Colonic mucosa (tissue), 4 donors: ENCODE measurements at places on chromosomes 2 and 18. TPM values are rescaled to one million over a fixed set of nuclear protein-coding genes. Genes with fewer than 3 reads are reported as not detected.

DNA sequence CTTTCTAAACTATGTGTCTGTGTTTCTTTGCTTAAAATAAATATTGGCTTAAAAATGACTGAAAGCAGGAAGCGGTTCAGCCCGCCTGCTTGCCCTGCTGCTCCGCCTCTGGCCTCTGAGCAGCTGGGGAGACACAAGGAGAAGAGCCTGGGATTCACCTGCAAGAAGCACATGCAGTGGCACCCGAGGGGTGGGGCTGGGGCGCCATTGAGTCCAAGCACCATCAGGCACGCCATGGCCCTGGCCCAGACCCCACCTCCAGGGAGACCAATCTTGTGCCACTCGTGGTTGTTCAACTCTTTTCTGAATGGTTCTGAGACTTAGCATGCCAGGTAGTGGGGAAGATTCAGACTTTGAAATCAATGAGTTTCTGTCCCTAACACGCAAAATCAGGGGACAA, 495.5 kb upstream of the MYT1L start:
- no peaks in the 10 kb centered on the region for H3K27me3 ChIP-seq
- H3K27ac ChIP-seq: no peak overlapping the region
- DNase-seq: peak; percentile 15
- no peaks in the 10 kb centered on the region for H3K36me3 ChIP-seq

GRCh38 chr2:74921236-74921736, 37.2 kb upstream of the POLE4 start:
- no peak overlapping the region for H3K27ac ChIP-seq
- H3K4me3 ChIP-seq: no peak overlapping the region
- no peaks in the 10 kb centered on the region for H3K27me3 ChIP-seq
- no peaks in the 10 kb centered on the region for H3K36me3 ChIP-seq
- no peak for DNase-seq
- no peaks in the 10 kb centered on the region for H3K4me1 ChIP-seq

GRCh38 chr2:9498210-9498609, 23.9 kb downstream of the IAH1 start:
- H3K4me1 ChIP-seq: no peaks in the 10 kb centered on the region
- no peak overlapping the region for H3K4me3 ChIP-seq

DNA sequence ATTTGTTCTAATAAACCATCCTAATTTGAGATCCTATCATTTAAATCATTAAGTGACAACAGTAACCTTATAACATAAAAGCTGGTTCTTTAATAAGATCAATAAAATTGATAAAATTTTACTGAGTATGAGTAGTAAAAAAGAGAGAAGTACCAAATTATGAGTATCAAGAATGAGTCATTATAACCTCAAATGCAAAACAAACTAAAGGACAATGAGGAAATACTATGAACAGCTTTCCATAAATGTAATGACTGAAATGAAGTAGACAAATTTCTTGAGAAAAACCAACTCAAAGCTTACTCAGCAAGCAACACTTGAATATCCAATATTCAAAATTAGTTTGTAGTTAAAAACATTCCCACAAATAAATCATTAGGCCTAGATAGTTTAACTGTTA, 433.0 kb downstream of the ZEB2 start:
- H3K27ac ChIP-seq: no peak overlapping the region
- no peak overlapping the region for H3K4me3 ChIP-seq
- DNase-seq: no peak
- H3K36me3 ChIP-seq: no peaks in the 10 kb centered on the region
- H3K27me3 ChIP-seq: no peaks in the 10 kb centered on the region

DNA sequence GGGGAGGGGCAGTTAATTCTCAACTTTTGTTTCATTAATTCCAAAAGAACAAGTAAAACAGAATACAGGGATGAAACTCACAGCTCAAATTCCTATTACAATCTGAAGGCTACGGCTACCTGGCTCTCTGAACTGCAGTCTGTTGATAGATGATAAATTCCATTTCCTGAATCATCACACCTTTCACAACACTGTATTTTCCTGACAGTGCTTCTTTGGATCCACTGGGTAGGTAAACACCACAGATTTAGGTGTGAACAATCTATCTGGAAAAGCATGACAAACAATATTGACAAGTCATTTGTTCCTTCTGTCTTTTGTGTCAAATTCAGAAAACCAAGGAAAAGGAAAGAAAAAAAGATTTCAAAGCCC, 843.2 kb downstream of the LRRTM4 start:
- no peaks in the 10 kb centered on the region for H3K4me1 ChIP-seq
- no peak for DNase-seq
- H3K36me3 ChIP-seq: no peaks in the 10 kb centered on the region
- H3K27ac ChIP-seq: peak overlapping the region; percentile 25

GRCh38 chr2:239232195-239232578, 168.6 kb downstream of the HDAC4 start:
- H3K27ac ChIP-seq: no peak overlapping the region
- no peak for DNase-seq
- H3K4me3 ChIP-seq: no peak overlapping the region
- H3K36me3 ChIP-seq: no peaks in the 10 kb centered on the region

- H3K27me3 ChIP-seq: no peaks in the 10 kb centered on the region
- H3K4me1 ChIP-seq: no peaks in the 10 kb centered on the region
- no peak for DNase-seq
- H3K36me3 ChIP-seq: no peaks in the 10 kb centered on the region
These were observed 69.6 kb downstream of the ICOS start for GRCh38 chr2:204005940-204006721.

The RMND5A gene
- total RNA-seq: 72.6 TPM

The AQP12A gene
- total RNA-seq: 9.0 TPM

The ZNF516 gene
- 21.3 TPM for total RNA-seq
